Endothelial cell of umbilical vein (primary cell): ENCODE measurements at places on chromosomes 16 and 17. TPM values are rescaled to one million over a fixed set of nuclear protein-coding genes. Genes with fewer than 3 reads are reported as not detected.
A peak's percentile ranks its signal among the peaks of the same experiment; 100 is the strongest.

DNA sequence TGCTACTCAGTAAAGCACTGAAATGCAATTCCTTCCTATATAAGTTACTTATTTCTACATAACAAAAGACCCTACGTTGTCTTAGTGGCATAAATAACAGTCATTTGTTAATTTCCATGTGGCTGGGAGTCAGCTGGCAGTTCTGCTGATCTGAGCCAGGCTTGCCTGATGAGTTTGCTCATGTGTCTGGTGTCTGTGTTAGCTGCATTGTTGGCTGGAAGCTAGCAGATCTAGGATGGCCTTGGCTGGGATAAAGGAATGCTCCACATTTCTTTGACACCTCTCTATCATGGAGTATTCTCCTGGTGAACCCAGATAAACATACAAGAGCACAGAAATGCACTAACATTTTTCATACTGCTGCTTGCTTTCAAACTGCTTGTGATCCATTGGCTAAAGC lies 264.4 kb upstream of the MON1B start:
- DNase-seq = no peak
- H3K36me3 ChIP-seq = no peaks in the 10 kb centered on the region
- H3K4me3 ChIP-seq = no peak overlapping the region
- H3K27me3 ChIP-seq = no peaks in the 10 kb centered on the region
- H3K4me1 ChIP-seq = no peaks in the 10 kb centered on the region

NEURL4 gene
- 34.2 and 44.9 TPM in 2 replicates for total RNA-seq

KLHL11 gene
- 11.0 and 12.6 TPM in 2 replicates for total RNA-seq

CHST4 gene
- total RNA-seq = not detected in 2 replicates

DNA sequence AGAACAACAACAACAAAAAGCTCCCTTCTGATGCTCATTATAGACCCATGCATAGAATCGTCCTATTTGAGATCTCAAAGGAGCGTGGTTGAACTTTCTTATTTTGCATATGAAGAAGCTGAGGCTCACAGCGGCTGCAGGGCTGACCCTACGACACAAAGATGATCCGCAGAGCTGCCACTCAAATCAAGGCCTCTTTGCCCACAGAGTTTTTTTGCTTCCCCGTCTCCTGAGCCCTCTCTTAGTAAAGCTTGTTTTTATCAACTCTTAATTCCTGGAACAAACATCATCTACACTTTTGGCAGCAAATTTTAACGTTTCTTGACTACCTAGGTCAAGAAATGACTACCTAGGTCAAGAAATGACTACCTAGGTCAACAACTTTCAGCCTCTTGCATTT lies 73.7 kb downstream of the C16orf95 start:
- H3K36me3 ChIP-seq = no peaks in the 10 kb centered on the region
- H3K27ac ChIP-seq = no peak overlapping the region
- DNase-seq = no peak
- peaks cover 3% of the 10 kb centered on the region for H3K27me3 ChIP-seq

GRCh38 chr16:30033270-30033669 lies 2.2 kb upstream of the TLCD3B start:
- no peaks in the 10 kb centered on the region for H3K36me3 ChIP-seq
- H3K4me3 ChIP-seq = no peak overlapping the region
- DNase-seq = no peak
- peaks cover 19% of the 10 kb centered on the region for H3K27me3 ChIP-seq
- no peak overlapping the region for H3K27ac ChIP-seq

SHISA6 gene
- not detected in 2 replicates for total RNA-seq

DNA sequence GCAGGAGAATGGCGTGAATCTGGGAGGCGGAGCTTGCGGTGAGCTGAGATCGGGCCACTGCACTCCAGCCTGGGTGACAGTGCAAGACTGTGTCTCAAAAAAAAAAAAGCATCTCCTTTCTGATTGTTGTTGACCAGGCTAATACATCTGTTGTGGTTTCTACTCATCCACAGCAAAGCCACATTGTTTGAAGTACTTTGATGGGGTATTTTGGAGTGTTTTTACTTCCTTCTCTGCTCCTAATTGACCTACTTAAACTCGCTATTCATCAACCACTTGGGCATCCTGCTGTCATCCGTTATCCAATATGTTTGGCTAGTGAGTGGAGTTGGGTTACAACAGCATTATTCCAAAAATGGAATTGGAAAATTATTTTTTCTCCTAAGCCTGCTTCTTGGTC lies 3.5 kb upstream of the CDC27 start:
- no peak overlapping the region for H3K27ac ChIP-seq
- no peak overlapping the region for H3K4me3 ChIP-seq
- H3K36me3 ChIP-seq = no peaks in the 10 kb centered on the region

- H3K36me3 ChIP-seq = no peaks in the 10 kb centered on the region
- peak; percentile 92 for DNase-seq
- peaks cover 36% of the 10 kb centered on the region for H3K27me3 ChIP-seq
- peaks cover 7% of the 10 kb centered on the region for H3K4me1 ChIP-seq
- peak within 1 kb of the TSS; percentile 30 for H3K27ac ChIP-seq
- H3K4me3 ChIP-seq = peak within 1 kb of the TSS; percentile 94
Measured at GRCh38 chr17:44556832-44557606, at the start of gene FZD2. Gene FZD2, plus strand, starts transcription at chr17:44557484. Its CDS starts 205 bp downstream, at chr17:44557689.

DNA sequence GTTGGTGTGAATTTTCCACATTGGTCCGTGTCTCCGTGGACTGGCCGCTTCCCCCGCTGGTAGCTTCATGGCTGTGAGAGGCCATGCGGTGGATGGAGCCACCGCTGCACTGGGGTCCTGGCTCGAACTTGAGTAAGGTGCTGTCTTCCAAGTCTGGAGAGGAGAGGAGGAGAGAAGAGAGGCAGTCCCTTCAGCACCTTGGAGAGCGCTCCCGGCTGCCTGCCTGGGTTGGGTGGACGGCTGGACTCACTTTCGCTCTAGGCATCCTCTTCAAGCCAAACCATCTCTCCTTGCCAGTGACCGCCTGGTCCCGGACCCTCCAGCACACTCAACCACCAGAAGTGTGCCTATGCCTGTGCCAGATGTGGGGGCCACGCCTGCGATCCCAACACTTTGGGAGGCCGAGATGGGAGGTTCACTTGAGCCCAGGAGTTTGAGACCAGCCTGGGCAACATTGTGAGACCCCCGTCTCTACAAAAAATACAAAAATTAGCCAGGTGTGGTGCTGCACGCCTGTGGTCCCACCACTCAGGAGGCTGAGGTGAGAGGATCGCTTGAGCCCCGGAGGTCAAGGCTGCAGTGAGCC lies 6.2 kb downstream of the JPH3 start:
- H3K4me3 ChIP-seq = no peak overlapping the region
- no peaks in the 10 kb centered on the region for H3K36me3 ChIP-seq
- no peak overlapping the region for H3K27ac ChIP-seq
- peak; percentile 51 for DNase-seq
- H3K4me1 ChIP-seq = no peaks in the 10 kb centered on the region
